ENCODE measurements at places on chromosomes 11 and 22. TPM values are rescaled to one million over a fixed set of nuclear protein-coding genes. Genes with fewer than 3 reads are reported as not detected.

Gene IGLL5
- total RNA-seq: not detected

Gene TSSK2
- not detected for total RNA-seq

Gene TENM4
- 57.3 TPM for total RNA-seq

Gene SAA4
- total RNA-seq: not detected

Data from smooth muscle cell of the umbilical artery (primary cell).